AG04449 (cell line): ENCODE measurements at places on chromosomes 5 and 9.

- no peak for DNase-seq
Measured at GRCh38 chr9:18501949-18502348, 28.0 kb downstream of the ADAMTSL1 start.

- DNase-seq, result no peak
Measured at GRCh38 chr9:6902423-6902822, 144.7 kb downstream of the KDM4C start.

DNA sequence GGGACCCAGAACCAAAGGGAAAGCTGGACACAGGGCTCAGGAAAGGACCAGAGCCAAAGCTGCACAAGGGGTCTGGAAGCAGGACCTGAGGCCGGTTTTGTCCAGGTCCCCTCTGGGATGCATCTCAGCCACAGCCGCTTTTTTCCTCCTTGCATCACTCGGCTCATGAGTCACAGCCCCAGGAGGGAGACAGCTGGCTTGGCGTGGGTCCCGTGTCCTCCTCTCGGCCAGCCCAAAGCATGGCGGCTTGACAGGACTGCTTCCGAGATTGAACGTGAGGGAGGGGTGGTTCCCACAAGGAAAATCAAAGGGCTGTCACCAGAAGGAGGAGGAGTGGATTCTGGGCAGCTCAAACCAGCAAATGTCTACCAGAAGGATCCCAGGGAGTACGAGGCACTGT is 56.7 kb upstream of the CPLX2 start:
- DNase-seq, result no peak

DNA sequence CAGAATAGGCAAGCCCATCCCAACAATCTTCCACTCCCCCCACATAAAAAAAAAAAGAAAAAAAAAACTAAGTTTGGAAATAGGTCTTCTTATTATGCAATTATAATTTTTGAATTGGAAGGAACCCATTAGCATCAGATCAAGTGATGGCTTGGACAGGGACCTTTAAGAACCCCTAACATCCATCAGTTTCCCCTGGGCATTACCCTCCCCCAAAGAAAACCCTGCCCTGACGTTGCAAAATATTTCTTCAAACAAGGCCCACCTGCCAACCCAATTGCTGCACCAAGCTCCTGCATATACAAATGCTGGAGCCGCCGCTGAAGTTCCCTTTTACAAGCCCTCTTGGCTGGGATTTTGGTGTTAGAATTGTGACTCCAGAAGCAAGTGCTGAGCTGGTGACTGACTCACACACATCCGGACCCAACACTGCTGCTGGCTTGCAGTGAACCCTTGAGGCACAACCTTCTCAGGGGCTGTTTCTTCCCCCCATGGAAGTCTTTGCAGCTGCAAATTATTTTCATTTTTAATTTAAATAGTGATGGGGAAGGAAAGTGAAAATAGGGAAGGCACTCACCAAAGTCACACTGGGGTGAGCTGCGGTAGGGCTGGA is 56.1 kb upstream of the AFAP1L1 start:
- no peak for DNase-seq

DNA sequence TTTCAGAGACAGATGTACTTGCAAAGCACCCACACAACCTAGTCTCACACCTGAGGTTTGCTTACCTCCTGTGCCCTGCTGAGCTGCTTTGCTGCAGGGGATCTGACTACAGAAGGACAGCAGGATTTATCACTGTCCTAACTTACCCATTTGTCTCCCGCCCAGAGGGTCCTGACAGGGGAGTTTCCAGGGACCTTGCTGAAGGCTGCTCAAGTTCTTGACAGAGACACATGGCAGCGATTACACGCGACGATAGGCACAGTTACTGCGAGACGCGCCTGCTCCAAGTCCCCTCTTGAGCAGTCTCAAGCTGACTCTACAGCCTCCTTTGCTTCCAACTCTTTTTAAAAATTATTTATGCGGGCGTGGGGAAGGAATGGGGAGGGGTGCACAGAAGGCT is 24.6 kb upstream of the GALNT10 start:
- DNase-seq, result no peak

GRCh38 chr9:122329597-122329996 is 41.2 kb upstream of the PTGS1 start:
- DNase-seq, result no peak

DNA sequence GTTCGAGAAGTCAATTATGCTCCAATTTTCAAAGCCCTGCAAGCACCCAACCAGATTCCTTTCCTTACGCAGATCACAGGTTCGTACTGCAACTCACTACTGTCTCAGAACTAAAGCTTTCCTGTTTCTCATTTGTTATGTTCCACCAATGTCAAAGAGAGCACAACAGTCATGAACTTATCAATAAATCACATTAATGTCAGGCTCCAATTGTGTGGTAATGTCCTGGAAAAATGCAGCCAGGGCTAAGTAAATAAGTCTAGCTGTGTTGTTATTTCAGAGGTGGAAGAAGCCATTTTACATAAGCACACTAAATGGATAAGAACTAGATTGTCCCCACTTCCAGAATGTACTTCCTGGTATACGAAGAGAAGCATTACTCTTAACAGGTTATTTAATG is 488.6 kb upstream of the PTGER4 start:
- no peak for DNase-seq

DNA sequence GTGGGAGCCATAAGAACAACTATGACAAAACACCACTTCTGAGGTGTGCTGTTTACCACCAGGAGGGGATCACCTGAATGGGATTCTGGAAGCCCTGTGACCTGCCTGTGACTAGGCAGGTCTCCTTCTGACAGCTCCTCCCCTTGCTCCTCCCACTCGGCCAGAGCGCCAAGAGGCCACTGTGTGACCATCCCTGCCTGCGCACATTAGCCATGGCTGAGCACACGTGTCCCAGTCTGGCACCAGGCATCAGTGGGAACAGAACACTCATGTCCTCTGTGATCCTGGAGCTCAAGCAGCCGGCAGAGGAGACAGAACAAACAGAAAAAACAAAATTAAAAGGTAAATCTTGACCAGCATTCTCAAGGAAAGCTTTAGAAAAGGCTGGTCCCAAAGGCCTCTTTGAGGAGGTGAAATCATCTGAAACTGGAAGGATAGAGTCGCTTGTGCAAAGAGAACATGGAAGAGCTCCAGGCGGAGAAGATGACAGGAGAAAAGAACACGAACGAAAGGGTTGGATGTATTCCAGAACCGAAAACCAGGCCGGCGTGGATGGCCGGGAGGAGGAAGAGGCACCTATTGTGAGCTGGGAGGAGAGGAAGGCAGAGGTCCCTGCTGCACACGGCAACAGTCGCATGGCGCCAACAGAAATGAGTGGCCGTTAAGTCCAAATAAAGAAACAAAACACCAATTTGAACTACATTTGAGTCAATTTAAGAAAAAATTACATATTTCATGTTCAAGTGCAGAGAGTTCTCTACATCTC is 5.1 kb downstream of the MED10 start:
- DNase-seq, result no peak

GRCh38 chr9:120937596-120937995 is 11.0 kb upstream of the TRAF1 start:
- no peak for DNase-seq

DNA sequence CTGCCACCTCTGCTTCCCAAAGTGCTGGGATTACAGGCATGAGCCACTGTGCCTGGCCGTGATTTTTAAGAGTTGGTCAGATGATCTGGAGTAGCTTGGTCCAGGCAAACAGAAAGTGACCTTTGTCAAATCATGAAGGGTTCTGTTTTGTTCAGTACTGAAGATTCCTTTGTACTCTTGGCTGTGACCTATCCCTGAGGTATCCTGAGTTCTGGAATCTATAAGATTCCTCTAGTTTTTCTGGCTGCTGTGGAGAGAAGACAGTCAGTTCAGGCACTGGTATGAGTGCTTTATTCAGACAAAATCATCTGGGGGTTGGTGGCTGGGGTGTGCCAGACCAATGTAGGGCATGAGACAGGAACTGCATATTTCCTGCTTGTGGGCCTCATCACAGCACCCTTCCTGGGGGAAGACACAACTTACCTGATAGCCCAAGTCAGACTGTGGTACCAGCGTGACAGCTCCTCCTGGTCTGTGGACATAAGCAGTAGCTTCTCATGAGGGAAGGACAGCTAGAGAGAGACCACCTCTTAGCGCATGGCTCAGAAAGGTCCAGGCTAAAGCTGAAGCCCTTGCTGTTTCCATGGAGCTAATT is 3.1 kb downstream of the ARHGEF39 start:
- no peak for DNase-seq

- no peak for DNase-seq
Measured at GRCh38 chr9:34518110-34518616, 4.6 kb downstream of the ENHO start.

DNA sequence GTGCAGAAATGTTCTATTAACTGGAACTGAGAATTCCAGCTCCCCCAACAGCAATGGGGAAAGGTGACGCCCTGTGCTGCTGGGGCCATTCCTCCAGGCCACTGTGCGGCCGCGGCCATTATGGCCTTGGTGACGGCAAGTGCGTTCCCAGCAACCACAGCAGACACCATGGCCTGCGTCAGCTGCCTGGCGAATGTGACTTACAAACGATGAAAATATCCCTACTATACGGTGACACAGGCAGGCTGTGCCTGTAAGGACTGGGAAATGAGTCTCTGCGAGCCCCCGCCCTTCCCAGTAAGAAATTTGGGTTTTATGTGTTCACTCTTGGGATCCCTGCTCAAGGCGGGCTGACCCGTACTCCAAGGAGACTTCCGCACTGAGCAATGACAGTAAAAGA is 20.6 kb downstream of the CLPTM1L start:
- DNase-seq, result no peak

GRCh38 chr9:2354856-2355696 is 266.5 kb upstream of the VLDLR start:
- no peak for DNase-seq

DNA sequence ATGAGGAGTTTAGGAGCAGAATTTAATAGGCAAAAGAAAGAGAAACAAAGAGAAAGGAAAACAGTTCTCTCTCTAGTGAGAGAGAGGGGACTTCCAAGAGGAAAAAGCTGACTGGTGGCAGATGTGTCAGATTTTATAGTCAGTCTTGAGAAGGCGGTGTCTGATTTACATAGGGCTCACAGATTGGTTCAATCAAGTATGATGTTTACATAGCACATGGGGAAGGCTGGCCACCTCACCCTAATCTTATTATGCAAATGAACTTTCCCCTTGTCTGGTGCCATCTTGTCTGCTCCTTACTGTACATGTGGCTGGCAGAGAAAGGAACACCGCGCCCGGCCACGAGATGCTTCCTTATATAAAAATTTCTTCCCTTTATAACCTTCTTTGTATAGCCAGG is 24.7 kb downstream of the UNC13B start:
- DNase-seq, result no peak

DNA sequence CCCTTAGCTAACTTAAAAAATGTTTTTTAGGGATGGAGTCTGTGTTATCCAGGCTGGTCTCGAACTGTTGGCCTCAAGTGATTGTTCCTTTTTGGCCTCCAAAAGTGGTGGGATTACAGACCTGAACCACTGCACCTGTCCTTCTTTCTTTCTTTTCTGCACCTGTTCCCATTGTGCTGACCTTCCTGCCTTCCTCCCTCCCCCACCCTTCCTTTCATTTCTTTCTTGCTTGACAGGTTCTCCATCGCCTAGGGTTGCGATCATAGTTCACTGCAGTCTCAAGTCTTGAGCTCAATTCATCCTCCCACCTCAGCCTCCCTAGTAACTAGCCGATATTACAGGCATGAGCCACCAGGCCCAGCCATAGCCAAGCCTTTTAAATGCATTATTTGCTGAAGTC is 20.6 kb downstream of the JMY start:
- DNase-seq, result no peak

- no peak for DNase-seq
Measured at GRCh38 chr5:38257308-38258041, 884 bp upstream of the EGFLAM start.

DNA sequence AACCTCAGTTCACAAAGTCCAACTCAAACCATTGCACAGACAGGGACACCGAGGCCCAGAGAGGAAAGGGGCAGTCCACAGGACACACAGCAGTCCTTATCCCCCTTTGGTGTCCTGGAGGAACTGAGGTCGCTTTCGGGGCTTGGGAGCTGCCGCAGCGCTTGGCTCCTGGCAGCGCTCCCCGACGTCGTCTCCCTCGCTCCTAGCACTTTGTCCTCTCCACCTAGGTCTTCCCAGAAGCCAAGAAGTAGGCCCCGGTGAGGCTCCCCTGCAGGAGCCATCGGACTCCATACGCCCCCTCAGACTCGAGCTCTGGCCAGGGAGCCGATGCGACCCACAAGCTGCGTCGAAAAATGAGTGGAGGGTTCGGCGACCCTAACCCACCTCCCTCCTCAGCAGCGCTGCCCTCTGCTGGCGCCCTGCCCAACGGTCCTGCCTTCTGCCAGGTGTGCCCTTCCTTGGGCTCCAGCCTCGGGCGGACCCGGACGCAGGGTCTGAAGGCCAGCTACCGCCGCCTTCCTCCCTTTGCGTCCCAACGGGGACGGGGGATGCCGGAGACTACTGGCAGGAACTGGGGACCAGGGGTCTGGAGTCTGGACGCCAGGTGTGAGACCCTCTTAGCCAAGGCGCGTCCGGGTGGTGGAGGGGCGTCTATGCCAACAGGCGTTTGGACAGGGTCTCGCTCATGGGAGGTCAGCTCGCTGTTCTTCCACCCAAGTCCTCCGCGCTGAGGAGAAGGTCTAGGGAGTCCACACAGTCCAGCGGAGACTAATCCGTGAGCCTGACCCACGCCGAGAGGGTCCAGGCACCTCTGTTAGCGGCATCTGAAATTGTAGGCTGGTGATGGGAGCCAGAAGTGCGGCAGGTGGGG is 2.1 kb upstream of the PRDM12 start:
- no peak for DNase-seq

DNA sequence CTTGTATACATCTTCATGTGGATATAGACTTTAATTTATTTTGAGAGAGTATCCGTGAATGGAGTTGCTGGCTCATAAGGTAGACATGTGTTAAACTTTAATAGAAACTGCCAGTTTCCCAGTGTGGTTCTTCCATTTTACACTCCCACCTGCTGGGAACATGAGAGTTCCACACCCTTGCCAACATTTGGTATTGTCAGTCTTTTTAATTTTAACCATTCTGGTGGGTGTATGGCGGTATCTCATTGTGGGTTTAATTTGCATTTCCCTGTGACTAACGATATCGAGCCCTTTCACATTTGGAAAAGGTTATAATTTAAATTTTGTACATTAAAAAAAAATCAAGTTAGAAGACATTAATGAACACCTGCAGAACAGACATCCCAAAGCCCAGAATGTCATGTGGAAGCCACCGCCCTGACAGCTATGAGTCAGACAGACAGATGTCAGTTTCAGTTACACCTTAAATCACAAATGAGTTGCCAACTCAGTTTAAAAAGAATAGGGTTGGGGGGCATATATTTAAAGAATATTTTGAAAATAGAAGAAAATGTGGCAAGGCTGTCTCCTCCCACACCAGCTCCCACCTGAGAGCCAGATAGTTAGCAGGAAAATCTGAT is 36.9 kb downstream of the ANKRD33B start:
- DNase-seq, result no peak

DNA sequence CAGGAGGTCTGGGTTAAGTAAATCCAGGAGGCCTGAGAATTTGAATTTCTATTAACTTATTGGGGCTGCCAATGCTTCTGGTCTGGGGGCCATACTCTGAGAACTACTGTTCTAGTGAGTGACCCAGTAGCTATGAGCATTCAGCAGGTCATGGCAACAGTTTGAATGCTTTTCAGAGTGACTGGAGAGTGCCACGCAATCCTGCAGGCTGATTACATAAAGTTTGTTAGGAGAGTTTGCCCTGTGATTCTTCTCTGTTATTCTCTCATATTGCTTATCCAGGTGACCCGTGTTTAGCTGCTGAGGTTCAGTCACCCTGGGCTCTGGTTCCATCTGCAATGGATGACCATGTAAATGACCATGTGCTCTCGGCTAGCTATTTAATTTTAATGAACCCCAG is 22.2 kb upstream of the TMED7 start:
- DNase-seq, result no peak

- no peak for DNase-seq
Measured at GRCh38 chr9:36640771-36641381, 68.2 kb downstream of the MELK start.

- DNase-seq, result no peak
Measured at GRCh38 chr5:127423173-127423798, 94.2 kb upstream of the PRRC1 start.
